ENCODE measurements at places on chromosomes 12 and 14.

DNA sequence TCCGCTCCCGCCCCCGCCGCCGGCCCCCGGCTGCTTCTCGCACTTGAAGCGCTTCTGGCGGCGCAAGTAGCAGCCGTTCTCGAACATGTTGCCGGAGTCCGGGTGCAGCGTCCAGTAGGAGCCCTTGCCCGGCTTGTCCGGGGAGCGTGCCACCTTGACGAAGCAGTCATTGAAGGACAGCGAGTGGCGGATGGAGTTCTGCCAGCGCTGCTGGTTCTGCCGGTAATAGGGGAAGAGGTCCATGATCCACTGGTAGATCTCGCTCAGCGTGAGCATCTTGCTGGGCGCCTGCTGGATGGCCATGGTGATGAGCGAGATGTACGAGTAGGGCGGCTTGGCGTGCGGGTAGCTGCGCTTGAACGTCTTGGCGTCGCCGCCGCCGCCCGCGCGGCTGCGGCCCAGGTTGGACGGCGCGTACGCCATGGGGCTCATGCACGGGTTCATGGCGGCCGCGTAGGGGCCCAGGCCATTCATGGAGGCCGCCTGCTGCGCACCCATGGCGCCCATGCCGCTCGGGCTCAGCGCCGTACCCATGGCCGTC is 3.0 kb downstream of the FOXA1 start:
- no peak for DNase-seq

GRCh38 chr14:53570411-53571387 is 385.9 kb downstream of the BMP4 start:
- DNase-seq, result no peak

GRCh38 chr14:70726651-70727375 is 82.5 kb downstream of the MAP3K9 start:
- no peak for DNase-seq

DNA sequence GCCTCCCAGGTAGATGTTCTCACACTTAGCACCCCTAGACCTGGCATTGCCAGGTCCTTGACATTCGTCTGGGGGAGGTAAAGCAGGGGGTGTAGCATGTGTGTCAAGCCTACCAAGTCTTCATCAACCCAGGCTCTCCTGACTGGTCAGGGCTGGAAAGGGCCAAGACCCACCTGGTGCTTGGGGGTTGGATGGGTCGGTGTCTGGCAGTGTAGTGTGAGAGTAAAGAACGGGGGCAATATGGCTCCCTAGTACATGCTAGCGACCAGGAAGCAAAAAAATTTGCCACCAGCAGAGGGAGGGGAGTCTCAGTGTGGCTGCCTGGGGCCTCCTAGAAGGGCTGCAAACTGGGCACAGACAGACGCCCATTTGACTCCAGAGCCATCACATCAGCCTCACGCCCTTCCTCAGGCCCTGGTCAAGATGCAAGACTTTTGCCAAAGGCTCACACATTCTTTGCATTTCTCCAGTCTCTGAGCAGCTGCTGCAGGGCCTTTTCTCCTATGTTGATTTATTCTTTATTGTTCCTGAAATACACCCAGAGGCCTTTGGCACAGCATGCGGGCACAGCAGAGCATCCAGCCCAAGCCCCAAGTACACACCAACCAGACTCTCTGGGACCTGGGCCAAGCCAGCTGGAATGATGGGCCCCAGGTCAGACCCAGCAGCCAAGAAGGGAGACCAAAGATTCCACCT is 38.3 kb upstream of the PNMA1 start:
- DNase-seq, result peak; percentile 73

GRCh38 chr14:90758959-90759358 is 57.3 kb downstream of the TTC7B start:
- peak; percentile 31 for DNase-seq

- no peak for DNase-seq
These were observed 630.5 kb upstream of the USP15 start for GRCh38 chr12:61629702-61630101.

DNA sequence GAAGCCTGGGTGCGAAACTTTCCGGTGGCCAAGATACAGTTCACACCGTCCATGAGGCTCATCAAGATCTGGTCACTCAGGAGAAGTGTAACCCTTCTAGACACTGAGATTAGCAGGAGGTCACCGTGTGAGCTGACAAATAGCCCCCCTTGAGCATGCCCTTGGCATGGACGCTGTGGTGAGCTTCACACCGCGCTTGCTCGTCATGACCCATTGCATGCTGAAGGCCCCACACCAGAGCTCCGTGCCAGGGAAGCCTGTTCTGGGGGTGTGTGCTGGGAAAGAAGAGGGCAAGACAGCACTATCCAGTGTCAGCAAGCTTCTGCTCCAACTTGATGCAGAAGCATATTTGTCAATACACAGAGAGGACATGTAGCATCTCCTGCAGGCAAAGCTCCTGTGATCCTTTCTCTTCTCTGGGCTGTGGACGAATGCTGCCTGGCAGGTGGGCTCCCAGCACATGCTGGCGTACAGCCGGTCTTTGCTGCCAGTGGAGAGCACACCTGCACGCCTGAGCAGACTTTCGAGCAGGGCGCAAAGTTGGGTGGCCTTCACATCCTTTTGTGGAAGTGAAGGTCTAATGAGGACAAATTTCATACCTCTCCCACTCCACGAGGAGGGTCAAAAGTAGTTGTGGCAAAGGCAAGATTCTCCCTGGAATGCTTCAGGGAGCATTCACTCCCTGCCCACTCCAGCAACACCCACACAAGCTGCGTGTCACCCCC is 126.9 kb upstream of the FKBP4 start:
- DNase-seq, result no peak

GRCh38 chr12:38384816-38385378 is 68.3 kb downstream of the ALG10B start:
- no peak for DNase-seq

DNA sequence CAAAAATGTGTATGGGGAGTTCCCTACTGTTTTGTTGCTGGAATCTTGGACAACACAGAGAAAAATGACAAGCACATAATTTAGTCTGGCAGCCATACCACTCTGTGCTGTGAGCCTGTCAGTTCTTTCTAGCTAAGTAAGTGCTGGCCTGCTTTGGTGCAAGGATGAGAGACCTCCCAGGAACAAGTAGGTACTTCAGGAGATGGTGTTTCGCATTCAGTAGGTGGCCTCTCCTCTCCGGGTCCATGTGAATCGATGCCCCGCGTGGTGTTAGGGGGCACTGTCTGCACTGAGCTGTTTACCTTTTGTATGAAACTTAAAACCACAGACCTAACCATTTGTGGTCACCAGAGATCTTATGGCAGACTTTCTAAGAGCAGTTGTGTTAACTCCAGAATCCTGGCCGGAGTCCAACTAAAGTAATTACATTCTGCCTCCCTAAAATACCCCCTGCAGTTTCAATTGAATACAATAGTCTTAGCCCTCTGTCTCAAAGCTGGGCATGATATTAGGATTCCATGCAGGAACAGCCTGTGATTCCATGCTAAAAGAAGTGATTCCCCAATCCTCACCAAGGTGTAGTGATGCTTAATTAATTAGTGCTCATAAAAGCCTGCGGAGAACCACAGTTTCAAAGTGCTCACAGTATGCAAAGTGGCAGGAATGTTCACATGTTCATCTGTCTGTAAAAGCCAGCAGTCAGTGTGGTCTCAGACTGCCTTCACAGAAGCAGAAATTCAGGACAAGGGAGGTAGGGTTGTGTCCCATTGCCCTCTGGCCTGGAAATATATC is 64.2 kb downstream of the LLPH start:
- DNase-seq, result peak; percentile 44

DNA sequence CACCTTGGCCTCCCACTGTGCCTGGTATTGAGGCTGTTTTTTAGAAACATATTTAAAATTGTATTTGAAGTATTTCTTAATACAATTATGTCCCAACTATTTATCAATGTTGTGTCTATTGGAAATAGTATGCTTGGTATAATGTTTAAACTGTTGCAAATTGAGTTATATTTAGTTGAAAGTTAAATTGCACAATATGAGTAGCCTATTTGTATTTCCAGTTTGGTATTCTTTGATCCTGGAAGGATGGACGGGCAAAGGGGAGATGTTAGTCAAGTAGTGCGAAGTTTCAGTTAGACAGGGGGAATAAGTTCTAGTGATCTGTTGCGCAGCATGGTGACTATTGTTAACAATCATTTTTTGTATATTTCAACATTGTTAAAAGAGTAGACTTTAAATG is 111.5 kb downstream of the NUBPL start:
- no peak for DNase-seq

GRCh38 chr12:85823436-85824180 is 12.6 kb downstream of the RASSF9 start:
- DNase-seq, result peak; percentile 74

- peak; percentile 48 for DNase-seq
These were observed 518.7 kb upstream of the MGAT4C start for GRCh38 chr12:86774841-86775388.

DNA sequence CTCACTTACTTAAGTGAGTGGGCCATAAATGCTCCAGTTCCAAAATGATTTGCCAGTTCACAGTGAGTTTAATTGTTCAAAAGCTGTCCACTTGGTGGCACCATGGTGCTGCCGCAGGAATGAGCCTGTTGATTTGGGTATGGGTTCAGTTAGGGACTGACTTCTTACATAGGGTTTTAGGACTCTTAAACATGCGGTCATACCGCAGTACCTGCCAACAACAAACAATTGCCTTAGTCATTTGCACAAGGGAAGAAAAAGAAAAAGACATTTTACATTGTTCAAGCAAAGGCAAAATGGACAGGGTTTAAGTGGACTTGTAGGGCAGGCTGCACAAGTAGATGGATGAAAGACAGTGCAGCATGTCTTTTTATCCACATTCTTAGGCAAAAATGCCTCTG is 80.0 kb upstream of the DBX2 start:
- DNase-seq, result peak; percentile 79
